ENCODE measurements at places on chromosomes 3 and 15.
A peak's percentile ranks its signal among the peaks of the same experiment; 100 is the strongest.

- DNase-seq: no peak
Observed at GRCh38 chr3:128993461-128994172, at the start of gene CFAP92. TSS of gene CFAP92 (minus strand) at chr3:128994076. CDS start at chr3:128993304, 772 bp downstream.

GRCh38 chr15:58139276-58139988, 1.3 kb downstream of the AQP9 start:
- DNase-seq: peak; percentile 62

- DNase-seq: no peak
Observed at GRCh38 chr15:57565311-57565710, 26.4 kb upstream of the MYZAP start.

GRCh38 chr3:177523872-177524438, 326.7 kb upstream of the TBL1XR1 start:
- DNase-seq: no peak

DNA sequence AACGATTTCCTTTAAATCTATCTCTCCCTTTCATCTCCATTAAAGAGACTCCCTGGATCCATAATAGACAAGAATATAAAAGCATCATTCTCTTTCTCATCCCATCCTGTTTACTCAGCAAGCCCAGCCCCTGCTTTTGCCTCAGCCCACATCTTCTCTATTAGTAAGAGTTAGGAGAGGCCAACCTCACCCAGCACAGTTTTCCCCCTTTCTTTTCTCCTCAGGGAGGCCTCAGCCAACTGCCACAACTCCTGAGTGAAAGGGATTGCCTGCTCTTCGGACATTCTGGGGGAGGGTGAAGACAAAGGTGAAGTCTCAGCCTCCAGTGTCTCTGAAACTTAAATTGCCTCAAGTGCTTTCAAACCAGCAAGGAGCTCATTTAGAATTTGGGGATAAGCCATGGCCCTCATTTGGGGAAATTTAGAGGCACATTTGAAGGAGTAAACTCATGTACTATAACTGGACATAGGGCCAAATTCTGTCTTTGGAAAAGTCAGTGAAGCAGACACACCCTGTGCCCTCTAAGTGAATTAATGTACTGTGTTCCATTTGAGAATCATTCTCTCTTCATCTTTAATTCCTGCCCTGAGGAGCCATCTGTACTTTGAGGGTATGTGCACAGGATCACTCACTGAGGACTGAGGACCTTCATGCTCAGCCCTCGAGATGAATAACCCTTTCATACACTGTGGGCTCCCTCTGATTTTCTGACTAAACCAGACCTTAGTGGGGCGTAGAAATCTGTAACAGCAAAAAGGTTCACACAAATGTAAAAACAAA, 82.5 kb downstream of the SOX2 start:
- no peak for DNase-seq

DNA sequence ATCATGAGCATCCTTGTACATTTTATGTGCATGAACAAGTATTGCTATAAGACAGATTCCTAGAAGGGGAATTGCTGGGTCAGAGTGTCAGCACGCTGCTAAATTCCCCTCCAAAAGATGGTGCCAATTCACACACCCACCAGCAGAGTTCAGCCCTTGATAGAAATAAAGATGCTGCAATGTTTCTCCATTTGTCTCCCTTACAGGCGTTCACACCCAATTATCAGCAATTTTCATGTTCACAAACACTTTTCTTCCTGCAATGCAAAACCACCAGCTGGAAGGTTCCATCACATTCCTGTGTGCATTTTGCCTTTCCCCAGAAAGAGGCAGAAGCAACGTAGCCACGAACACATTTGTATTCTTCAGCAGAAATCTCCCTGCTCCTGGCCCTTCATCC, 3.3 kb upstream of the TAMM41 start:
- no peak for DNase-seq

- DNase-seq: no peak
Observed at GRCh38 chr3:10855083-10855870, 39.2 kb downstream of the SLC6A11 start.

GRCh38 chr15:66780973-66781718, 79.1 kb downstream of the SMAD6 start:
- no peak for DNase-seq

- DNase-seq: no peak
Observed at GRCh38 chr3:130971208-130971607, 55.4 kb downstream of the ASTE1 start.

GRCh38 chr3:50237754-50238548, 1.9 kb downstream of the GNAI2 start:
- DNase-seq: peak; percentile 79

DNA sequence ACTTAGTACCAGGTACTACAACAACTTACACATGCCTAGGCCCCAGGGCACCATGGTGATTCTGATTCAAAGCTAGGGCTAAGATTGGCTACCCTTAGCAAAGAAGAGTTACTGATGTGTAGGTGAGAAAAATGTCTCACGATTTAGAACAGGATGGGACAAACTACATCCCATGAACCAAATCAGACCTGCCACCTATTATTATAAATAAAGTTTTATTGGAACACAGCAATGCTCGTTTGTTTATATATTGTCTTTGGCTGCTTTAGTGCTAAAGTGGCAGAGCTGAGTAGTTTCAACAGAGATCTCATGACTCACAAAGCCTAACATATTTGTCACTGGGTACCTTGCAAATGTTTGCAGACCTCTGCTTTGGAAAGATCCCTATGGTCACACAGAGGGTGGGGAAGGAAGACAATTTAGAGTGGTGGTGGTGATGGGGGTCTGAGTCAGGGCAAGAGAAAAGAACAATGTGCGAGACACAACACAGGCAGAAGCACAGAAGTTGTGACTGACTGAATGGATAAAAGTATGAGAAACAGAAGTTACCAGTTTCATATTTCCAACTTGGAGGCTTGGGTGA, 770.6 kb upstream of the CFAP20DC start:
- DNase-seq: no peak

- peak; percentile 57 for DNase-seq
Observed at GRCh38 chr3:119352863-119353527, 58.8 kb downstream of the ARHGAP31 start.

DNA sequence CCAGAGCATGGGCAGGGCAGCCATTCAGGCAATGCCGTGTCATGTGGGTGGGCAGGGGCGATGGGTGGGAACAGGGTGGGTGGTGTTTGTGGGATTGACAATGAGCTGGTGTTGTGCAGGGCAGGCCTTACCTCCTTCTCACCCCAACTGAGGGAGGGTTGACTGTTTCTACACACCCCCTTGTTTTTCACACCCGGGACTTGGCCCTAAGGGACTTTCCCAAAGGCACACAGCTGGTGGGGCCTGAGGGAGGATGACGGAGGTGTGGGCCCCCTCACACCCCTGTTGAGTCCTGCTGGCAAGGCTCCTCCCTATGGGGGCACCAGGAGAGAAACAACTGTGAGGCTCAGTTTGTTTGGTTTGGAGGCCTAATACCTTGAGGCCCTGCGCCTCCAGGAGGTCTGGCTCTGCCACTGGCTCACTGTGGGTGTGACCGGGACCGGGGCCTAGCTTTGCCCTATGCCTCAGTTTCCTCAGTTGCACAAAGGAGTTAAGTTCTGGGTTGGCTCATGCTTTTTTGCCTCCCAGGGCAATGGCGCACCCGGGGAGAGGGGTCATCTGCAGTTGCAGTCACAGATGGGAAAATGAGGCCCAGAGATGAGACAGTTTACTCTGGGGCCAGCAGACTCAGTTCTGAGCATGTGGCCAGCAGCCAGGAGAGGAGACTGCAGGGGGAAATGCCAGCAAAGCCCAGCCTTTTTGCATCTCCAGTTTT, 5.1 kb upstream of the DNAH1 start:
- DNase-seq: peak; percentile 42

- no peak for DNase-seq
Observed at GRCh38 chr15:37574985-37575384, 359.5 kb upstream of the TMCO5A start.

DNA sequence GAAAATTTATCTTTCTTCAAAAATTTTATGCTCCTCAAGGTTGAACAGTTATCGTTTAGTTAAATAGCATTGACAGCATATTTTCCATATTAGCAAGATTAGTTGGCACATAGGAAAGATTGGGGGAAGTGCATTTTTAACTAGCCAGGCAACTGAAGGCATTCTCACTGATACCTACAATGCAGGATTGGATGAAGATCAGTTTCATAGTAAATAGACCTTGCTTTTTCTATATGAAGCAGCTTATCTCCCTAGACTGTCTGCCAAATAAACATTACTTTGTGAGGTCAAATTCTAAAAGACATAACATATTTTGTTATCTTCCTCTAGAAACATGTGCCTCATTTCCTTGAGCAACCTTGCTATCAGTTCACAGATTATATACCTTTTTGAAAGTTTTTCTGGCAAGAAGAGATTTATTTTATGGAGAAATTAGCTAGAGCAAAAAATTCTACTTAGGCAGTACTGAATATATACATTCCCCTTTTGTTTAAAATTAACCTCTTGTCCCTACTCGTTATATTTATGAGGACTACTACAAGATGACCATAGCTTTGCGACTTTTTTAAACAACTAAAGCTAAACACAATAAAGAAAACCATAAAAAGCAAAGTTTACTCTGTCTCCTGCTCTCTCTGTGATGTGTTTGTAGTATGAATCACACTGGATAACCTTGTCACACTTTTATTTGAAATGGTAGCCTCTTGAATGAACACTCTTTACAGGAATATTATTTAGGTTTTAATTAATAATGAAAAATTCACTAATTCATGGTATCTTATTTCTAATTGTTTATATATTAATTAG, 654.9 kb upstream of the TBL1XR1 start:
- DNase-seq: no peak

GRCh38 chr15:43433165-43433564, 59.8 kb downstream of the TP53BP1 start:
- DNase-seq: no peak

DNA sequence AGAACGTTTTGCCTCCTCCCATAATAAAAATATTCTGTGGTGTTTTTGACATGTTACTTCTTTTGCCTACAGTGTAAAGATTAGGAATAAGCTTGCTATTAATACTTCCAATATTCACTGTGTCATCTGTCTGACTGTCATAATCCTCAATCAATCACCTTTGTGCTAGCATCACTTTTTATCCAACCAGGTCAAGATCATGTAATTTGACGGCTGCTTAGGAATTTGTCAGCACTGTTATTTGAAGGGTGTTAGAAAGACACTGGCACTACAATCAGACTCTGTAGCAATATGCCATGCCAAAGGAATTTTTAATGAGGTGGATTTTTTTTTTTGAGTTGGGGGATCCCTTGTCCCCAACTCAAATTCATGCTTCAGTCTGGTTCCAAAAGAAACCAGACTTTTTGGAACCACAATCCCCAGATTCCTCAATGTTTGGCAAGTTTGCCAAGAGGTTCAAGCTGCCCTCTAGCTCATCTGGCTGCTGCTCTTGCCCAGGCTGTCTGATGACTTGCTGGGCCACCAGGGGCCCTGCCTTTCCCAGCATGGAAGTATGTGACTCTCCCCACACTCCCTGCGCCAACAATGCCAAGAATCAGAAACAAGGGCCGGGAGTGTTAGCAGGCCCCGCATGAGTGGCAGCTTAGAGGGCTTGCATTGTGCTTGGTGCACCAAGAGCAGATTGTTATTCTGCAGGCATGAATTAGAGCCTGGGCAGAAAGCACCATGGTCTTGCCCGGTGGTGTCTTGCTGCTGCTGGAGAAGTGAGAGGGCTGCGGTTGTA, 58.6 kb upstream of the TSC22D2 start:
- peak; percentile 42 for DNase-seq

DNA sequence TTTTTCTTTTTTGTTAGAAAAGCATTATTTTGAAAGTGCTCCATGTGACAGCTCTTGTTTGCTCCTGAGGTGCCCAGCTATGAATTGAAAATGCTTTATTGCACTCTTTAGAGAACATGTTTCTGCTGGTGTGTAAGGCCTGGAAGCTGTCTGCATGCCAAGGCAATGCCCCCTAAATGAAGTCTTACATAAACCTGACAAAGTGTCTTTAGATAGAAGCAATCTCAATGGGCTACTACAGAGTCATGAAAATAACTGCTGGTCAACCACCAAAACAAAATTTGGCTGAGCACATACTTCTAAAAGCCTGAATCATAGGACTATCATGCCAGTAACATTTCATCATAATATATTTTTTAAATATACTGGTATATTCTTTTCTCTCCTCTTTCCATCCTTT, 178.7 kb downstream of the THRB start:
- DNase-seq: no peak

GRCh38 chr3:36172699-36173098, 207.6 kb upstream of the STAC start:
- DNase-seq: no peak

- peak; percentile 35 for DNase-seq
Observed at GRCh38 chr15:100713163-100713867, 110.9 kb downstream of the ASB7 start.

DNA sequence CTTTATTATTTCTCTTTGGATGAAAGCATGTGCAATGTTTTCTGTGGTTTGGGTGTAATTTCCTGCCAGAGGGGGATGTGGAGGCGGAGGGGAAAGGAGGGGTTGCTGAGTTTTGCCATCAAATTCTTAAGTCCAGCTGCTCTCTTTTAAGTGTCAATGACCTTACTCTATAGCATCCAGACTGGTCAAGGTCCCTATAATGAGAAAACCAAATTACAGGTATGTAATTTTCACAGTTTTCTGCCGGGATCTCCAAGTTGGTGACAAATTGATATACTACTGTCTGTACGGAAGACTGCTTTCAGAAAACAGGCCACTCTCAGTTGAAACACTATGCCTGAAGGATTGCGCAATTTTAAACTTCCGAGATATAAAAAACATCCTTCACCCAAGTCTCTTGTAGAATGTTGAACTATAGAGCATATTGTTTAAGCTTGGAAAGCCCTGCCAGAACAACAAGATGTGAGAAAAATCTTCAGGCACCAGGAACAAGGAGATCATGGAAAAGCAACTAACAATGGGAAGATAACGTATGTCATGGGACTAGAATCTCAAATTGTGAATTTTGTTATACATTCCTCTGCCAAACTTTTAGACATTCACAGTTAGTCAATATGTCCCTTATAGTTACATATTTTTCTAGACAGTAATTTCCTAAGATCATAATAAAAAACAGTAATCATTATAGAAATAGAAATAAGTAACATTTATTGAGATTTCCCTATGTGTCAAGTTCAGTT, 300.7 kb upstream of the SATB1 start:
- DNase-seq: peak; percentile 10

DNA sequence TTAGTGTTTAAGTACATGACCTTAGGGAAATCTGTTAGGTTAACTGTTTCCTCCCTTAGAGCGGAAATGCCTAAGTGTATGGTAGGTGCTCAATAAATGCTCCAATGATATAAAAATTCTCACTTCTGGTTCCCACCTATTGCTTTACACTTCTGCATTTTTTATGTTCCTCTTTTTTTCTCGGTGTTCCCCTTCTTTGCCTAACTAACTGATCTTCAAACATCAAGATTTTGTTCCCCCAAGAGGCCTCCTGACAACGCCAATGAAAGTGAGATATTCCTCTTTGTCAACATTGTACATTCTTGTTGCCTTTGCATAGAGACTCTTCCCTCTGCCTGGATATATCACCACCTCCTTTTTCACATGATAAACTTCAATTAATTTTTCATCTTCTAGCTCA, 17.4 kb downstream of the SLC35A5 start:
- no peak for DNase-seq

- no peak for DNase-seq
Observed at GRCh38 chr3:71371282-71371681, 212.2 kb downstream of the FOXP1 start.
